Stimulated activated CD4-positive, alpha-beta T cell treated with anti-CD3 and anti-CD28 coated beads, Interleukin-15, amount 100 ng/mL, for 1 hour (primary cell): ENCODE measurements at places on chromosomes 1 and 21.

- no peak for DNase-seq
Measured at GRCh38 chr1:44296086-44296485, 59.0 kb downstream of the ERI3 start.

GRCh38 chr1:153312570-153313186, at the start of gene PGLYRP3:
TSS of gene PGLYRP3 (minus strand) at chr1:153312952. CDS start at chr1:153310665, 2,287 bp downstream.
- no peak for DNase-seq

- DNase-seq: no peak
Measured at GRCh38 chr1:204080163-204080903, 7.4 kb downstream of the SOX13 start.

- no peak for DNase-seq
Measured at GRCh38 chr1:3690282-3691065, 38.2 kb downstream of the TP73 start.

DNA sequence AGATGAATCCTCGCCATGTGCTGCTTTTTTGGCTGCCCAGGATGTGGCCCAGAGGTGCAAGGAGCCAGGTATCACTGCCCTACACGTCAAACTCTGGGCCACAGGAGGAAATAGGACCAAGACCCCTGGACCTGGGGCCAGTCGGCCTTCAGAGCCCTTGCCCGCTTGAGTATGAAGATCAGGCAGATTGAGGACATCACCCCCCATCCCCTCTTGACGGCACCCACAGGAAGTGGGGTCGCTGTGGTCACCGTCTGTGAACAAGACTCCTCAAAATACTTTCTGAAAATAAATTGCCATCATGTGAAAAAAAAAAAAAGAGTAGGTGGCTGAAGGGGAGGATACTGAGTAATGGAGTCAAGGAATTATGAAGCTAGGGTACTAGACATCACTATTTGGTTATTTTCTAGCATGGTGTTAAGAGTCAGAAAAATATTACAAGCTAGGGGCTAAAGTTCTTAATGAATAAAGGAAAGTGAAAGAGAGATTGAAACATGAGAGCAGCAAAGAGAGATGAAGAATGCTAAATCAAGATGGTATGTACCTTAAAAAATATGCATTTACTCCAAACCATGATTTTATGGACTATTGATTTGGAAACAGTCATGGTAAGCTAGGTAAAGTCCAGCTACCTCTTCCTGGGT, 84.9 kb downstream of the CLEC20A start:
- DNase-seq: no peak

- DNase-seq: no peak
Measured at GRCh38 chr1:109131800-109132199, 17.9 kb downstream of the ELAPOR1 start.

- no peak for DNase-seq
Measured at GRCh38 chr21:45000637-45001133, 60.9 kb downstream of the SLX9 start.

DNA sequence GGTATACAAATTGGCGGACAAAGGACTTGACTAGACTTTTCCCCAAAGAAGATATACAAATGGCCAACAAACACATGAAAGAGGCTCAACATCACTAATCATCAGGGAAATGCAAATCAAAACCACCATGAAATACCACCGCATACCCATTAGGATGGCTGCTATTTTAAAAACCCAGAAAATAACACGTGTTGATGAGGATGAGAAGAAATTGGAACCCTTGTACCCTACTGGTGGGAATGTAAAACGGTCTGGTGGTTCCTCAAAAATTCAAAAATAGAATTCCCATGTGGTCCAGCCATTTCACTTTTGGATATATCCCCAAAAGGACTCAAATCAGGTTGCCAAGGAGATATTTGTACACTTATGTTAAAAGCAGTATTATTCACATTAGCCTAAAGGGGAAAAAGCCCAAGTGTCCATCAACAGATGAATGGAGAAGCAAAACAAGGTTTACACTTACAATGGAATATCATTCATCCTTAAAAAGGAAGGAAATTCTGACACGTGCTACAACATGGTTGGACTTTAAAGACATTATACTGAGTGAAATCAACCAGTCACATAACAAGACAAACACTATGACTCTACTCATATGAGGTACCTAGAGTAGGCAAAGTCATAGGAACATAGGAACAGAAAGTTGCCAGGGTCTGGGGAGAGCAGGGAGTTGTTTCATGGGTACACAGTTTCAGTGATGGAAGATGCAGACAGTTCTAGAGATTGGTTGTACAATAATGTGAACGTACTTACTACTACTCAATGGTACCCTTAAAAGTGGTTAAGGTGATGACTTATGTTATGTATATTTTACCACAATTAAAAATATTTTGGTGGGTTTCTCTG, 17.0 kb downstream of the CD34 start:
- no peak for DNase-seq

GRCh38 chr1:173554541-173555250, 48.2 kb downstream of the SLC9C2 start:
- DNase-seq: no peak

- no peak for DNase-seq
Measured at GRCh38 chr1:42924851-42925760, 33.6 kb downstream of the SLC2A1 start.

DNA sequence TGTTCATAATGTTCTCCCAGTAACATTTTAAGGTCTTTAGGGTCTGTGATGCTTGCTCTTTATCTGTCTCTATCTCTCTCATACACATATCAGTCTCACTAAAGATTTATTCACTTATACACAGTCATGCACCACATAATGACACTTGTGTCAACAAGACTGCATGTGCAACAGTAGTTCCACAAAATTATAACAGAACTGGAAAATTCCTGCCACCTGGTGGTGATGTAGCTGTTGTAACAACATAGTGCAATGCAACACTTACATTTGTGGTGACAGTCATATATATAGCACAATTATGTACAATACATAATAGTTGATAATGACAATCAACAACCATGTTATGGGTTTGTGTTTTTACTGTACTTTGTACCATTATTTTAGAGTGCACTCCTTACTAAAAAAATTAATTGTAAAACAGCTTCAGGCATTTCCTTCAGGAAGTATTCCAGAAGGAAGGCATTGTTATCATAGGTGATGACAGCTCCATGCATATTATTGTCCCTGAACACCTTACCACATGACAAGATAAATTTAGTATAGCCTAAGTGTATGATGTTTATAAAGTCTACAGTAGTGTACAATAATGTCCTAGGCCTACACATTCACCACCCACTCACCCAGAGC, 8.1 kb downstream of the TDRD5 start:
- DNase-seq: no peak
